ENCODE measurements at places on chromosomes 12 and 14.

GRCh38 chr14:99964979-99965378, 100.2 kb upstream of the EVL start:
- no peak for DNase-seq

- DNase-seq = no peak
Measured at GRCh38 chr14:98162856-98163805, 1108.9 kb downstream of the BCL11B start.

DNA sequence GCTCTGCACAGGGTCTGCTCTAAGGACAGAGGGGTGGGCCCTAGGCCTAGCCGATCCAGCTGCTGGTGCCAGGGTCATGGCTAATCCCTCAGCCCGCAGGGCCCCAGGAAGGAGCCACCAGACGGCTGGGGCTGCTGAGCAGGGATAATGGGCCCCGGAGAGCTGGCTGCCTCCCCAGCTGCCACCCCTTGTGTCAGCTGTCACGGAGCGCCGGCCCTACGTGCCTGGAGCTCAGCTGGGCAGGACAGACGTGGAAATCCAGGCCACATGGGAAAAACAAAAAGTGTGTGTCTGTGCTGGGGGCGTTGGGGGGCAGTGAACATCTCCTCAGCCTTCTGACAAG, 36.2 kb downstream of the CHGA start:
- DNase-seq = no peak

- no peak for DNase-seq
Measured at GRCh38 chr12:56257491-56258067, 605 bp downstream of the ANKRD52 start.

GRCh38 chr12:77120156-77121085, 55.1 kb upstream of the E2F7 start:
- no peak for DNase-seq

GRCh38 chr12:116529686-116530085, 29.5 kb upstream of the MAP1LC3B2 start:
- no peak for DNase-seq

DNA sequence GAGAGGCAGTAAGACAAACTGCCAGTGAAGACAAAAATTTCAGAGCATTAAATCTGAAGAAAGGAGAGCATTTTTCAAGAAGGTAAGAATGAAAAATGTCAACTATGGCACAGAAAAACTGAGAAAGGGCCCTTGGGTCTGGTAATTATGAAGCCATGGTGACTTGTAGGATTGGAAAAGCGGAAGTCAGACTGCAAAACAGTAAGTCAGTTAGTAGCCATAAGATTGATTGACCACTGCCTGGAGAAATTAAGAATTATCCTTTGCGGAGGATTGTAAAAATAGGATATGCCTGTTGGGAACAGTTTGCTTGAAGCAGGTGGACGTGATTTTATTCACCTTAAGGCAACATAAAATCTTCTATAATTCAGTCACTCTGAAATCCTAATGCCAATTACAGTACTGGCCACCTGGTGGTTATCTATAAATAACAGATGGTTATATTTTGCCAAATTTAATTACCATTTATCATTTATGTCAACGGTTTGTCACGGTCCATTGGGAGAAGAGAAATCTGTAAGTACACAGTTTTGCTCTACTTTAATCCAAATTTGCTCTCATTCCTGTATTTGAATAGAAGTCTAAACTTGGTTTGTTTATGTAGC, 127.1 kb upstream of the CNTN1 start:
- no peak for DNase-seq

GRCh38 chr12:26435069-26435404, 239.7 kb downstream of the SSPN start:
- no peak for DNase-seq

- no peak for DNase-seq
Measured at GRCh38 chr14:72332046-72332445, 399.8 kb downstream of the RGS6 start.

- DNase-seq = no peak
Measured at GRCh38 chr14:64109819-64110554, 184.2 kb downstream of the ESR2 start.
